ENCODE measurements at places on chromosomes 16 and 17.

DNA sequence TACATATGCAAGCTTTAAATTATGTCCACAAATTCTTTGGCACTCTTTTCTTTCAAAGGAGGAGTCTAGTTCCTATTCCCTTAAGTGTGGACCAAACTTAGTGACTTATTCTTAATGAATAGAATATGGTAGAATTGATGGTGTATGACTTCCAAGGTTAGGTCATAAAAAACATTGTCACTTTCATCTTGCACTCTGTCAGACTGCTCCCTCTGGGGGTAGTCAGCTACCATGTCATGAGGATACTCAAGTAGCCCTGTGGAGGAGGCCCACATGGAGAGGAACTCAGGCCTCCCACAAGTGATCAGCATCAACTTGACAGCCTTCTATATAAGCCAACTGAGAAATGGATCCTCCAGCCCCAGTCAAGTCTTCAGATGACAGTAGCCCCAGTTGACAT, 58.0 kb upstream of the SCNN1B start:
- no peak for DNase-seq

DNA sequence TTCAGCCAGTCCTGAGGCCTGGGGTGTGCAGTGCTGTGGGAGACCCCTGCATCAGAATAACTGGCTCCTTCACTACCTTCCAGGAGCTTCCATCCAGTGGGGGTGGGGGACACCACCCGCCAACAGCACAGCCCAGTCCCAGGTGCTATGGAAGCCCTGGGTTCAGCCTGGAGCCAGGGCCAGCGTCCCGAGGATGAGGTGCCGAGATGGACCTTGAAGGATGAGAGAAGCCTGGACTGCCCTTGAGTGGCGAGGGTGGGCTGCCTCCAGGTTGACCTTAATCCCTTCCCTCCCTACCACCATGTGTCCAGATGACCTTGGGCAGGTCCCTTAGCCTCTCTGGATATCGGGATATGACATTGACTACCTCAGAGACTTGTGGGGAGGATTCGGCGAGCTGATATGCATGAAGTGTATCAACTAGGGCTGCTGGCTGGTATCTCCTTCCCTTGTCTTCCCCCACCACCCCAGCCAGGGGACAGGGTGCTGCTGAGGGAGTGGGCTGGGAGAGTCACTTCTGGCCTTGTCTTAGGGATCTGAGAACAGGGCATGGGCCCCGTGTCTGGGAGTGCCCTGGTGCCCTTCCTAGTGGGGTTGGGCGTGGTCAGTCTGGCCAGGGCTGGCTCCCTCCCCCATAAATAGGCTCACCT, 14.2 kb upstream of the LASP1NB start:
- no peak for DNase-seq

- no peak for DNase-seq
These were observed 5.8 kb upstream of the KIFC3 start for GRCh38 chr16:57807968-57808528.

- no peak for DNase-seq
These were observed 42.5 kb upstream of the ABR start for GRCh38 chr17:1222321-1222720.

GRCh38 chr16:85426806-85427205, 186.3 kb upstream of the GSE1 start:
- DNase-seq = no peak

DNA sequence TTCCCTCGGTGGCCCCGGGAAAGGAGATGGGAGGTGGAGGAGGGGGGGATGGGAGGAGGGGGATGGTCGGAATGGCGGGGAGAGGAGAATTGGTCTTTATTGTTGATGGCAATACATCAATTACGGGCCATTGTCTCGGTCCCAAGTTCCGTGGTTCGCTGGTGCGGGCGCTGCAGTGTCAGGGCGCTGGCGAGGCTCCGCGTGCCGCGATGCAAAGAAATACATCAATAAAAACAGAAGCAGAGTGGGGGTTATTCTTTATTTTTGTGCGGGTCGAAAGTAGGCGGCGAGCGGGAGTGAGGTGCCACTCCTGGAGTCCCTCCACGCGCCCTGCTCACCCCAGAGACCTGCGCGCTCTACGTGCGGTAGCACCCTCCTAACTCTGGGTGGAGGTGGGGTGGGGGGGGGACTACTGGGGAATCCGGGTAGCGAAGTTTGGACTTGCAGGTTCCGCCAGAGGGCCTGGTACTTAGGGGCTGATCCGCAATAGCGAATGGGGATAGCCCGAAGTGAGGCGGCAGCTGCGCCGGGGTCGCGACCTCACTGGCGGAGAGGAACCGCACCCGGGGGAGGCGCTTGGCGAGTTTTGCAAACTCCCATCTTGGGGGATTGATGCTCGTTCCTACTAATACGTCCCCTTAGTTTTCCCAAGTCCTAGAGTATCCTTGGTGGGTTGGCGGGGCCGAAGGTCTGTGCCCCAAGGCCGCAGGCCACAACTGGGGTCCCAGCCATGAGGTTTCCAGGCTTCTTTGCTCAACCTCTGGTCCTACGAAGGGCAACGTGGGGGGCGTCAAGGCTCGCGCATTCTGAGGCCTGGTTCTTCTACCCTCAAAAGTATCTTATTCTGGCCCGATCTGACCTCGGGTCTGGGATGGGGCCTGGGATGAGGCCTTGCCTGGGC, 3.5 kb upstream of the SALL1 start:
- DNase-seq = no peak

DNA sequence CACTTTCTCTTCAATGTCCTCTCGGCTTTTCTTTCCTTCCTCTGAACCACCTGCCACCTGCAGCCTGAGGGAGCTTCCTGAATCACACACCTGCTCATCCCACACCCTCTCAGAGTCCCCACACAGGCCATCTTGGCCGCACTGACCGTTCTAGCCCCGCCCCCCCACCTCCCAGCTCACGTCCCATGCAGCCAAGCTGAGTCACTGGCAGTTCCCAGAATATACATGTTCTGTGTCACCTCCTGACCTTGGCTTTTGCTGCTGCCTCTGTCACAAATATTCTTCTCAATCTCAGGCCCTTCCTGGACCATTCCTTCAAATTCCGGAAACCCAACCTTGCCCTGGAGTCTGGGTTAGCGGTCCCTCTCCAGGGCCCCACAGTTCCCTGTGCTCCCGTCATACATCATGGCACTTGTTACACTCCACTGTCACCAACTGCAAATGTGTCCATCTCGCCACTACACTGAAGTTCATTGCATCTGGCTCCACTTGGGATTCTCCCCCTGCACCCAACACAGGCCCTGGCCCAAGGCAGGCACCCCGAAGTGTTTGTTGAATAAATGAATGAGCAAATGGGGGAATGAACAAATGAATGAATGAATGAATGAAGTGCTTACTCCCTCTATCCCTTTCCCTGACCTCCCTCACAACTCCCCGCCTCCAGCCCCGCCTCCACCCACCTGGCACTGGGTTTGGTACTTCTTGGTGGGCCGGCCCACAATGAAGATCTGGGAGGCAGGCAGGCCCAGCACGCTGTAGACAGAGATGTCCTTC, 12.8 kb downstream of the PIMREG start:
- no peak for DNase-seq

- DNase-seq = no peak
These were observed 6.9 kb upstream of the SLC13A2 start for GRCh38 chr17:28466521-28467048.

DNA sequence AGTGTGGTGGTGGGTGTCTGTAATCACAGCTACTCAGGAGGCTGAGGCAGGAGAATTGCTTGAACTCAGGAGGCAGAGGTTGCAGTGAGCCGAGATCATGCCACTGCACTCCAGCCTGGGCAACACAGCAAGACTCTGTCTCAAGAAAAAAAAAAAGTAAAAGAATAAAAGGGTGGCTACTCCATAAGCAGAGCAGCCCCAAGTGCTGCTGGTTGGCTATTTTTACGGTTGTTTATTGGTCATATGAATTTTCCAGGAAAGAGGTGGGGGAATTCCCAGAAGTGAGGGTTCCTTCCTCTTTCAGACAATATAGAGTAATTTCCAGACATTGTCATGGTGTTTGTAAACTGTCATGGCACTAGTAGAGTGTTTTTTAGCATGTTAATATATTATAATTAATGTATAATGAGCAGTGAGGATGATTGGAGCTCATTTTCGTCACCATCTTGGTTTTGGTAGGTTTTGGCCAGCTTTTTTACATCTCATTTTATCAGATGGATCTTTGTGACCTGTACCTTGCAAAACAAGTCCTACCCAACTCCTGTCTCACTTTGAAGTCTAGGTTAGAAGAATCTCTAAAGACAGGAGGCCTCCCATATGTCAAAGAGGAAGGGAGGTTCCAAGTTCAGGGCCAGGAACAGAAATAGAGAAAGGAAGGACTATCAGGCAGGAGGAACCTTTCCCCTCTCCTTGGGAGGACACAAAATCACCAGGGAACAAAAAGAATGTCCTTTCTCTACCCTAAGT, 39.1 kb downstream of the HOXB1 start:
- no peak for DNase-seq

DNA sequence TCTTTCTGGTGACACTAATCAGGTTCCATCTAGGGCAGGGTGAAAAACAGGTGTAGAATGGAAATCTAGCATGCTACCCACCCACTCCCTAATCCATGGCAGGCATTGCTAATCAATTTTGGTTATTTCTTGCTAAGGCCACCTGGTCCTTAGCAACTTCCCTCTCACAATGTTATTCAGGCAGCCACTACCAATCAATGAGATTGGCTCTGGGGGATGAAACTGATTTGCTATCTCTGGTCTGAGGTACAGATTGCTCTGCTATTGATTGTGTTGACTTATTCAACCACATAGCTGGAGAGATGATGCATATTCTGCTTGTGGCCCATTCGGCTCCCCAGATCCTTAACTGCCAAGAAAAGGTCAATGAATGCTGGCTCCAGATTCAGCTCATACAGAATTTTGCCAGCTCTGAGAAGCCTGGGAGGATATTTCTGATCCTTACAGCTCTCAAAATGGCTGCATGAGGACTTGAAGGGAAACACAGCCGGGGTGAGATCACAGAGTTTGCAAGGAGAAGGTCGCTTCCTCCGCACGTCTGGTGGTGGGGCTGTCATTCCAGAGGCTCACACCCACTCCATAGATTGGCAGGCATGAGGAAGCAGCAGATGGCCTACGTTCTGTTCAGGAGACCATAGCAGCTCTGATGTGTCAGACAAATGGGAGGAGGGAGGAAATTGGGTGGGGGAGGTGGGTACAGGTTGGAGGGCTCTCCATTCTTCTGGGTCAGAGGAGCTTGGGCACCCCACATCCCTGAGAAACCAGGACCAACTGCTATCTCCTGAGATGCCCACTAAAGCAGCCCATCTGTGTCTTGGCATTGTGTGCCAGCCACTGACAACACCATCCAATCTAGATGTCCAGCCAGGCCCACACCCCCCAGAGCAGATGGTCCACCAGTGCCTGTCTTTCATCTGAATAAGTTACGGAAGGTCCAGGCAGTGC, 22.3 kb downstream of the SEZ6 start:
- DNase-seq = no peak

DNA sequence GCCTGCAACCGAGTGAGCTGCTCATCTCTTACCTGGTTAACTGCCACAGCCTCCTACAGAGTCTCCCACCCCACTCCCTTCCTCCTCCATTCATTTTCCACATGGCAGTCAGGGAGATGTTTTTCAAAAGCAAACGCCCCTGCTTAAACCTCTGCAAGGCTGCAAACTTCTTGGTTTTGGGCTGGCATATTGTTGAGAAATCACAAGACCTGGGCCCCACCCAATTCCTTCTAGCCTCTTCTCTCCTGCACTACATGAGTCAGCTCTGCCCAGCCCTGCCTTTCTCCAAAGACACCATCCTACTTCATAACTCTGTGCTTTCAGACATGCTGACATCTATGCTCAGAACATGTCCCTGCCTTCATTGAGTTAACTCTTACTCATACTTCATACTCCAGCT, 136.1 kb downstream of the SPACA3 start:
- DNase-seq = no peak

- no peak for DNase-seq
These were observed 8.7 kb downstream of the USB1 start for GRCh38 chr16:58009856-58010416.

- DNase-seq = no peak
These were observed 415 bp upstream of the FOXF1 start for GRCh38 chr16:86509759-86510464.

DNA sequence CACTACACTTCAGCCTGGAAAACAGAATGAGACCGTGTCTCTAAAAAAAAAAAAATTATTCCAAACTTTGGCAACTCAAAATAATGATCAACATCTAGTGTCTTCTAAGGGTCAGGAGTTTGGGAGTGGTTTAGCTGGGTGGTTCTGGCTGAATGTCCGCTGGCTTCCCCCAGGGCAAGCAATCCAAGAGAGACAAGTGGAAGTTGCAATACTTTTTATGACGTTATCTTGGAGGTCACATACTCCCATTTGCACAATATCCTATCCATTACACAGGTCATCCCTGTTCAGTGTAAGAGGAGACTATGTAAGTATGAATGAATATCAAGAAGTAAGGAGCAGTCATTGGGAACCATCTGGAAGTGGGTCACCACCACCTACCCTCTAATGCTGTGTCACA, 15.2 kb upstream of the CLEC3A start:
- no peak for DNase-seq

GRCh38 chr17:74521701-74522201, 9.5 kb downstream of the CD300LB start:
- DNase-seq = no peak

GRCh38 chr16:85279825-85280545, 167.7 kb upstream of the CIBAR2 start:
- no peak for DNase-seq

GRCh38 chr16:7055443-7055842, 277.2 kb upstream of the RBFOX1 start:
- no peak for DNase-seq

- no peak for DNase-seq
These were observed 138.0 kb upstream of the HS3ST2 start for GRCh38 chr16:22675745-22676540.

- DNase-seq = no peak
These were observed 101.0 kb upstream of the CNTNAP4 start for GRCh38 chr16:76176153-76176552.

GRCh38 chr16:85361441-85362118, 249.3 kb upstream of the CIBAR2 start:
- DNase-seq = no peak

GRCh38 chr16:55107851-55108250, 177.2 kb downstream of the IRX5 start:
- DNase-seq = no peak

- no peak for DNase-seq
These were observed 6.0 kb upstream of the TPPP3 start for GRCh38 chr16:67399218-67399733.

GRCh38 chr17:41153856-41154255, 4.2 kb upstream of the KRTAP4-5 start:
- DNase-seq = no peak

GRCh38 chr17:19311016-19311415, 51.5 kb downstream of the B9D1 start:
- DNase-seq = no peak

DNA sequence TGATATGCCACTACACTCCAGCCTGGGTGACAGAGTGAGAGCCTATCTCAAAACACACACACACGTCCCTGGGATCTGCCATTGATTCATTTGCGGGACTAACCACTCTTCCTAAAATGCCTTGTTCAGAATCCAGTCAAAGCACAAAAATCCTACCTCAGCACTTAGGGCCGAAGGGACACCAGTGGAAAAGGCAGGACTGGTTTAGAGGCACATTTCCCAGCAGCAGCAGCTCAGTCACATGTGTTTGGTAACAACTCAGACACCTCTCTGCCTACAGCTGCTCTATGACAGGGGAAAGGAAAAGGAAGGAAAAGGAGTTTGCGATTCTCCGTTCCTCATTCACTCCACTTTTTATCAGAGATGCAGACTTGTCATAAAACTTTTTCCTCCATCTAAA, 12.2 kb downstream of the KNOP1 start:
- DNase-seq = no peak
